AG10803 (cell line): ENCODE measurements at places on chromosomes 1 and 21.

- no peak for DNase-seq
Observed at GRCh38 chr1:168556647-168557046, 12.8 kb upstream of the XCL2 start.

- peak; percentile 97 for DNase-seq
Observed at GRCh38 chr1:227759341-227760300, 24.4 kb downstream of the SNAP47 start.

- DNase-seq = no peak
Observed at GRCh38 chr1:171807556-171807955, 26.1 kb downstream of the METTL13 start.

GRCh38 chr1:95339377-95339776 is 105.4 kb downstream of the RWDD3 start:
- no peak for DNase-seq

DNA sequence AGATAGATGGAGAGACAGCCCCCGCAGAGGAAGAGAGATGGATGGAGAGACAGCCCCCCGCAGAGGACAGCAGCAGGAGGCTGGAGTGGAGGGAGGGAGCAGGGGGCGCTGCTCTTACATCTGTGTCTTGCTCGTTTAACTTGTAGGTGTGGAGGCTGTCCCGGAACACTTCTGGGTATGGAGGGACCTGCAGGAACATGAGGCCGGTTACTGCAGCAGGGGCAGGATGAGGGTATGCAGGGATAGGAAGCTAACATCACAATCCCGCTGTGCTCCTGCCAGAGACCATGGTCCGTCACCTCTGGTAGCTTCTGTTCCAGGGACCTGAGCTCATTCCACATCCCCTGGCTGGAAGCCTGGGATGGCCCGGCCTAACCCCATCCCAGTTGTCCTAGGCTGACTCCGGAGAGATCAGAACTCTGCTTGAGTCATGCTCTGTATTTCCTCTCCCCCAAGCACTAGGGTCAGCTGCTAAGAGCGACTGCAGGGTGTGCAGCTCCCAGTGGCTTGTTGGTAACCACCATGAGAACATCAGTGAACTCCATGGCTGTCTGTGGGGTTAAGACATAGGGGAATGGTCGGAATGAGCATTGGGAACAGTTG is 36.7 kb upstream of the GOLT1A start:
- no peak for DNase-seq

GRCh38 chr1:76939817-76940216 is 72.5 kb downstream of the ST6GALNAC5 start:
- DNase-seq = no peak

GRCh38 chr21:44568667-44569556 is 4.6 kb upstream of the KRTAP10-4 start:
- no peak for DNase-seq

- no peak for DNase-seq
Observed at GRCh38 chr1:81738875-81739274, 61.9 kb upstream of the ADGRL2 start.

GRCh38 chr1:207808322-207808705 is 56.5 kb downstream of the CD46 start:
- DNase-seq = no peak

GRCh38 chr1:29284961-29285560 is 48.7 kb downstream of the PTPRU start:
- no peak for DNase-seq

- DNase-seq = peak; percentile 97
Observed at GRCh38 chr1:26431979-26432695, at the start of gene DHDDS. TSS of gene DHDDS (plus strand) at chr1:26432321. CDS start at chr1:26432946, 625 bp downstream.

DNA sequence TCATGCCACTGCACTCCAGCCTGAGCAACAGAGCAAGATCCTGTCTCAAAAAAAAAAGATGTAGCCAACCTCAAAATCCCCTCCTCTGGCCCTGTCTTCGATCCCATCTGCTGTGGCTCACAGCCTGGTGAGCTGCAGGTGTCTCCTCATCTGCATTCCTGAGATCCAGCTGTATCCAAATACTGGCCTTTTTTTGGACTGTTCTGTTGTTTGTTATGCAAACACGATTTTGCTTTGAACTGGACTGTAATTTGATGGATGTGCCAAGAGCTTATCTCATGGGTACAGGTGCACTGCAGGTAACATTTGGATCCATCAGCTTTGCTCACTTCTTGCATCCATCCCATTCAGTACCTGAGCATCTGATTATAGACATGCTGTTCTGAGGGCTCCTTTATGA is 14.1 kb upstream of the FAM43B start:
- no peak for DNase-seq

DNA sequence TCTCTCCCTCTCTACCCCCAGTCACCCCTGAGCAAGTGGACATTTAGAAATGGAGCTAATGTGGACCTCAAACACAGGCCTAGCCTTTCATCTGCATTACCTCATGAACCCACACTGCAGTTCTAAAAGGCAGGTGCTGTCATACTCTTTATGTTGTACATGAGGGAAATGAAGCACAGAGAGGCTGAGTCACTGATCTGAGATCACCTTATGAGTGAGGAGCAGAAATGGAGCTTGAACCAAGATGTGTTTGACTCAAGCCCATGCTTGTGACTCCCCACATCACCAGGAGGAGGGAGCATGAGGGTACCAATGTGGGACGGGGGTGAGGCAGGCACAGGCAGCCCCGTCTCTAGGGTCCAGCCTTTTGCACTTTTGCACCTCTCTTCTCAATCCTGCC is 702.8 kb downstream of the PTPRU start:
- DNase-seq = no peak

- DNase-seq = no peak
Observed at GRCh38 chr1:33916786-33917185, 52.9 kb downstream of the HMGB4 start.

DNA sequence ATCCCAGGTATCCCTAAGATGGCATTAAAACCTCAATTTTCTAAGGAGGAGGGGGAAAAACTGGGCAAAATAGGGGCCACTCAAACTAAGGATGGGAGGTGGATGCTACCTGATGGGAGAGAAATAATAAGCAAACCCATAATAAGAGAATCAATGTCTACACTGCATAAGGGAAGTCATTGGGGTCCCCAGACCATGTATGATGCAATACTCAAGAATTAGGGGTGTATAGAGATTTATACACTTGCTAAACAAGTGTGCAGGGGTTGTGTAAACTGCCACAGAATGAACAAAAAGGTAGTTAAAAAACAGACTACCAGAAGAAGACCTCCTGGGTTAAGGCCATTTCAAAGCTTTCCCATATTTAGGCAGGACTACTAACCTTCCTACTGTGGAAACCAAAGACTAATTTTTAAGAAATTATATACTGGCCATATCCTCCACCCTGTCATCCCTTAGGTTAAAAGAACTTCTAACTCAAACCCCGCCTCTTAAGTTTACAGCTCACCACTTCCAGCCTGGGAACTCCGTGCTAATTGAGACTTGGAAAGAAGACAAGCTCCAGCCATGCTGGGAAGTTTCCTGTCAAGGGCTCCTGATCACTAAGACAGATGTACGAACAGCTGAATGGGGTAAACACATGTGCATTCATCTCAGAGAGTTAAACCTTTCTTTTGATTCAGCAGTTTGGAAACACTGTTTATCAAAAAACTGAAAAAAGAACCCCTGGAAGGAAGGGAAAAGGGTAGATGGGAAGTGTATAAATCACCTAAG is 64.4 kb upstream of the TLR5 start:
- peak; percentile 59 for DNase-seq

DNA sequence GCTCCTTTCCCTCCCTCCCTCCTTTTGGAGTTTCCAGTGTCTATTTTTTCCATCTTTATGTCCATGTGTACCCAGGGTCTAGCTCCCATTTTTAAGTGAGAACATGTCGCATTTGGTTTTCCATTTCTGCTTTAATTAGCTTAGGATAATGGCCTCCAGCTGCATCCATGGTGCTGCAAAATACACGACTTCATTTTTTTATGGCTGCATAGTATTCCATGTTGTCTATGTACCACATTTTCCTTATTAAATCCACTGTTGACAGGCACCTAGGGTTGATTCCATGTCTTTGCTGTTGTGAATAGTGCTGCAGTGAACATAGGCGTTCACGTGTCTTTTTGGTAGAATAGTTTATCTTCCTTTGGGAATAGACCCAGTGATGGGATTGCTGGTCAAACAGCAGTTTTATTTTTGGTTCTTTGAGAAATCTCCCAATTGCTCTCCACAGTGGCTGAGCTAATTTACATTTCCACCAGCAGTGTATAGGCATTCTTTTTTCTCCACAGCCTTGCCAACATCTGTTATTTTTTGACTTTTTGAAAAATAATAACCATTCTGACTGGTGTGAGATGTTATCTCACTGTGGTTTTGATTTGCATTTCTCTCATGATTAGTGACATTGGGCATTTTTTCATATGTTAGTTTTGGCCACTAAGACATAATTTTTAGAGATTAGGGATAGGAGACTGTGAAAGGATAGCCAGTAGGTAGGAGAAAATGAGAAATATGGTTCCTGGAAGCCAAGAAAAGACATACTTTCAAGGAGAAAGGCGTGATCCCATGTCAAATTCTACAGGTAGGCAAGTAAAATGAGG is 50.4 kb downstream of the ADAMTS1 start:
- no peak for DNase-seq
